ENCODE measurements at places on chromosomes 13 and 19.

DNA sequence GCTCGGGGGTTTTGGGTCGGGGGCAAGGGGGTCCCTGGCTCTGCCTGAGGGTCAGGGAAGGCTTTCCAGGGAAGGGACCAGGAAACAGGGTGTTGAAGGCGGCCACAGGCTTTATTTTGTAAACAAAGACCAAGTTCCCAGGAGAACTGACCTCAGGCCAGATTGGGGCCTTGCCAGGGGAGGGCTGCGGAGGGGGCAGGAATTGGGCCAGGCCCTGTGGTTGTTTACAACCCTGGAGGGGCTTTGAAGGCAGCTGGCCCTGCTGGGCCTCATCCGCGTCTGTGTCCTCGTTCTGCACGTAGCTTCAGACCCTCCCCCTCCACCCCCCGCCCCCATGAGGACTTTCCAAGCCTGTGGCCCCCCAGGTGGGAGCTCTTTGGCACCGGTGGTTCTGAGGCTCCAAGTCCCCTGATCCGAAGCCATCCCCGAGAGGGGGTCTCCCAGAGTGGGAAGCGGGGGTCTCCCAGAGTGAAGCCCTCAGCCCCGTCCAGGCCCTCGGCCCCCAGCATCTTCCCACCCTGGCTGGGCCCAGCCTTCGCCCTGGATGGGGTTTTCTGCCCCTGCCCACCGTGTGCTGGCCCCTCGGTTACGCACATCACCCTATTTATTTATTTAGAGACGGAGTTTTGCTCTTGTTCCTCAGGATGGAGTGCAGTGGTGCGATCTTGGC, 13.5 kb upstream of the BSG start:
- DNase-seq, result no peak

DNA sequence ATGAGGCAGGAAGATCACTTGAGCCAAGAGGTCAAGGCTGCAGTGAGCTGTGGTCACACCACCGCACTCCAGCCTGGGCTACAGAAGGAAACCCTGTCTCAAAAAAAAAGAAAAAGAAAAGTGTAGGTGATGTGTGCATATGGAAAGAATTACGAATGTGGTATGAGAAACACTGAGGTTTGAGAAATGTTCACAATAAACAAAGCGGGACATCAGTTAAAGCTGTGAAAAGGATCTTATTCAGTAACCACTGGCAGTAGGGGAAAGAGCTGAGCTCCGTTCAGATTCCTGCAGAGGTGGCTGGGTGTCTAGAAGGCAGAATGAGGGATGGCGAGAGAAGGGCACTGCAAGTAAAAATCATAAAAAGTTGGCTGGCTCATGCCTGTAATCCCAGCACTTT, 4.1 kb upstream of the IGSF23 start:
- DNase-seq, result no peak

DNA sequence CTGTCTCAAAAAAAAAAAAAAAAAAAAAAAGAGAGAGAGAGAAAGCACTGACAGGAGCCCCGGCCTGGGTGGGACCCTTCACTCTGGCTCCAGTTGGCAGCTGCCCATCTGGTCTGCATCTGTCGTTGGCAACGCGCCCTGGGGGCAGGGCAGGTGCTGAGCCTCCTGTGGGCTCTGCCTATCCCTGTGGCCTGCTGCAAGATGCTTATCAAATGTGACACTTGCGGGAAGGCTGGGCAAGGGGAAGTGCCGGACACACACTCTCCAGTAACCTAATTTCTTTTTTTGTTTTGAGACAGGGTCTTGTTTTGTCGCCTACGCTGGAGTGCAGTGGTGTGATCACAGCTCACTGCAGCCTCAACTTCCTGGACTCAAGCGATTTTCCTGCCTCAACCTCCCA, 10.7 kb upstream of the KPTN start:
- no peak for DNase-seq

DNA sequence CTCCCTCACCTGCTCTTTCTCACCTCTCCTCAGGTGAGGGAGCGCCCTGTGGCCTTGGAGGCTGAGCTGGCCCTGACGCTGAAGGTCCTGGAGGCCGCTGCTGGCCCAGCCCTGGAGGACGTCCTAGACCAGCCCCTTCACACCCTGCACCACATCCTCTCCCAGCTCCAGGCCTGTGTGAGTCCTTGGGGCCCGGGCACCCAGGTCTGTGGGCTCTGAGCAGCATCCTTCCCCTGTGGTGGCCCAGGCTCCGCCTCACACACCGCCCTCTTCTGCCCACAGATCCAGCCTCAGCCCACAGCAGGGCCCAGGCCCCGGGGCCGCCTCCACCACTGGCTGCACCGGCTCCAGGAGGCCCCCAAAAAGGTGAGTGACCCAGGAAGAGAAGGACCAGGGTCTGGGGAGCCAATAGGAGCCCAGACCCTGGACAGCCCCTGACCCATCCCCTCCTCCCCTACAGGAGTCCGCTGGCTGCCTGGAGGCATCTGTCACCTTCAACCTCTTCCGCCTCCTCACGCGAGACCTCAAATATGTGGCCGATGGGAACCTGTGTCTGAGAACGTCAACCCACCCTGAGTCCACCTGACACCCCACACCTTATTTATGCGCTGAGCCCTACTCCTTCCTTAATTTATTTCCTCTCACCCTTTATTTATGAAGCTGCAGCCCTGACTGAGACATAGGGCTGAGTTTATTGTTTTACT, 1.9 kb downstream of the IFNL1 start:
- DNase-seq, result peak; percentile 32

GRCh38 chr13:27988520-27988919, at the start of gene URAD:
Gene URAD (minus strand): TSS chr13:27988693. CDS start chr13:27988637, 56 bp downstream.
- no peak for DNase-seq

DNA sequence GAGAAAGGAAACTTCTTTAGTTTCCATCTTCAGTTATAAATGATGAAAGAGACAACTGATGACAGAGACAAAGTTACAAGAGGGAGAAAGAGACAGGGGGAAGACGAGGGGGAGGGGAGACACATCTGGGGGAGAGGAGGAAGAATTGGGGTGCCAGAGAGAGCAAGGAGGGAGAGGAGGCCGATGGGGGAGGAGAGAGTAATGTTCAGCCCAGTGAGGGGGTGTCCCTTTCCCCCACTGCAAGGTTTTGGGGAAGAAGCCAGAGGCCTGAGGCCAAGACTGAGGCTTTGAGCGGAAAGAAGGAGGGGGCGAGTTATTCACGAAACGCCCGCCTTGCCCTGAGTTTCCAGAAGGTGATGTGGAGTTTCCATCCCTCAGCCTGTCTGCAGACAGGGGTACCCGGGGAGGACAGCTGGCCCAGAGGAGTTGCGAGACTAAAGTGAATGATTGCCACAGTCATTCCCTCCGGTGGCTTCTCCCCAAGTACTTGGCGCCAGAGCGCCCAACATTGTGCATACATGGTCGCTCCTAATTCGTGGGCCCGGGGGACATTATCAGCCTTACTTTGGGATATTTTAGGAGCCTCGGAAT, 558 bp upstream of the PPAN start:
- peak; percentile 91 for DNase-seq

GRCh38 chr19:19329126-19329525, 8.5 kb downstream of the MAU2 start:
- no peak for DNase-seq

- DNase-seq, result no peak
Observed at GRCh38 chr13:93628136-93628797, 401.7 kb downstream of the GPC6 start.

- no peak for DNase-seq
Observed at GRCh38 chr19:53076984-53077383, 26.2 kb downstream of the ZNF160 start.

DNA sequence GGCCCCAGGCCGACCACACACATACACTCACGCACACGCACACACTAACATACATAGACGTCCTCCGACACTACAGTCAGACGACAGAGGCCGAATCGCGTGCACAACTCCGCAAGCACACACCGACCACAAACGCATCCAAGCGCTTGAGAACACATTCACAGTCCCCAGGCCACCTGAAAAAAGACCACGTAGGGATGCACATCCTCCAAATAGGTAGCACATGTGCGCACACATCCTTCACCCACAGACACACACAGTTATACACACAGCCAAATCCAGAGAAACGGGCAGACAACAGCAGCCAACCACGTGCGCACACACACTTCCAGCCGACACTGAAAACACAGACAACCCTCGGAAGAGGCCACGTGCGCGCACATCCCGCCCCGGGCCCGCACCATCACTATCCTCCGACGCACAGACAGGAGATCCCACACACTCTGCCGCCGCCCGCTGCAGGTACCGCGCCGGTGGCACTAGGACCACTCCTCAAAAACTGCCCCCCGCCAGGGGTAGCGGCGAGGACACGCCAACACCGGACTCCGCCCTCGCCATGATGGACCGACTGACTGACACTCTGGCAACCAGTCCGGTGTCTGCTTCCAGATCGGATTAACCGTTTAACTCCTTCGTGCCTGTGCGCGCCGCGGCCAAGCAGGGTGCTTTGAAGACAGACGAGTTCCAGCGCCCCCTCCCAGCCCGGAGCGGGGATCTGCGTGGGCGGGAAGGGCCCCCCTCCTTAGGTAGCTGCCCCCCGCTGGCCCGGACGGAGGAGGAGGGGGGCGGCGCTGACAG, 493 bp upstream of the PDE4A start:
- DNase-seq, result peak; percentile 63

DNA sequence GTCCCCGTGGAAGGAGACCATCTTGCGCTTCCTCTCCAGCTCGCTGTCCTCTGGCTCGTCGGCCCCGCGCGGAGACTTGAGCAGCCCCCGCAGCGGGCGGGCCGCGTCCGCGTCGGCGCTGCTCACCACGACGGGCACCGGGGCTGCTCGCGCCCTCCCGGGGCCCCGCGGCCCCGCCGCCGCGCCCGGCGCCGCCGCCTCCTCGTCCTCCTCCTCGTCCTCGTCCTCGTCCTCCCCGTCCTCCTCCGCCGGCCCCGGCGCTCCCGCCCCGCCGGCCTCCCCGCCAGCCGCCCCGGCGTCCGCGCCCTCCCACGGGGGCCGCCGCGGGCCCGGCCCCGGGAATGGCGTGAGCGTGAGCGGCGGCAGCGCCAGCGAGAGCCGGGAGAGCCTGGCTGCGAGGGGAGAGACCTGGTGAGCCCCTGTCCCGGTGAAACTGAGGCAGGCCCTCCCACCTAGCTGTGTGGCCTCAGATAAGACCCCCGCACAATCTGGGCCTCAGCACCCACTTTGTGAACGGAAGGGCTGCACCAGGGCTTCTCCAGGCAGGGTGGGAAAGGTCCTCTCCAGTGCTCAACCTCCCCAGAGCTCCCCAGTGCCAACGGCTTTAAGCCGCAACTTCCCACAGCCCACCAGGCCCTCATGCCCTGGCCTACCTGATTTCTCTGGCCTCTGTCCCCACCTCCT, 17.8 kb downstream of the LMTK3 start:
- DNase-seq, result no peak

DNA sequence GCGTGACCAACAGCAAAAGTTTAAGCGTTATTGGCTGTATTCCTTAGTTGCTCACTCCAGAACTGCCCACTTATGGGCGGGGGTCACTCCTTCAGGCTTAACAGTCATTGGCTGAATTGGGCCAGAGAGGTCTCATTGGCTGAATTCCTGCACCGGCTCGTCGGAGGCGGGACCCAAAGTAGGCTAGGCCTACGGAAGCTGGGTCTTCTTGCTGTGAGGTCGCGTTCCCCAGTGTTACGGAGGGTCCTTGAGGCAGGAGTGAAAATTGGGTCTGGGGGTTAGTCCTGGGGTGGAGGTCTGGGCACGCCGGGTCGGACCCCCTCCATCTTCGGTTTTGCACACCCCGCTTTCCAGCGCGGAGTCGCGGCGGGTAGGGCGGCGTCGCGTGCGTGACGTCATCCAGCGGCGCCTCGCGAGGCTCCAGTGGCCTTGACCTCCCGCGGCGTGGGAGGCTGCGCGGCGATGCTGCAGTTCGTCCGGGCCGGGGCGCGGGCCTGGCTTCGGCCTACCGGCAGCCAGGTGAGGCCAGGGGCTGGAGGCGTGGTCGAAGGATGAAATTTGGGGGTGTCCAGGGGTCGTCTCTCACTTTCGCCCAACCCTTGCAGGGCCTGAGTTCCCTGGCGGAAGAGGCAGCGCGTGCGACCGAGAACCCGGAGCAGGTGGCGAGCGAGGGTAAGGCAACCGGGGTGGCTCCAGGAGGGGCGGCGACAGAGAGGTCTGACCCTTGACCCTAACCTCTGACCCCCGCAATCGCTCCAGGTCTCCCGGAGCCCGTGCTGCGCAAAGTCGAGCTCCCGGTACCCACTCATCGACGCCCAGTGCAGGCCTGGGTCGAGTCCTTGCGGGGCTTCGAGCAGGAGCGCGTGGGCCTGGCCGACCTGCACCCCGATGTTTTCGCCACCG, at the start of gene MRPL4:
Gene MRPL4, plus strand, starts transcription at position 423 of the 903 bp plus-strand sequence. Its CDS starts 40 bp downstream, at position 463.
- peak; percentile 98 for DNase-seq

- no peak for DNase-seq
Observed at GRCh38 chr13:24060993-24061392, 99.5 kb upstream of the SPATA13 start.

GRCh38 chr19:42440357-42441048, 2.2 kb downstream of the CXCL17 start:
- DNase-seq, result peak; percentile 88

GRCh38 chr19:38012944-38013343, 105.9 kb downstream of the SIPA1L3 start:
- DNase-seq, result no peak

- no peak for DNase-seq
Observed at GRCh38 chr13:59979589-59979988, 184.1 kb downstream of the DIAPH3 start.

DNA sequence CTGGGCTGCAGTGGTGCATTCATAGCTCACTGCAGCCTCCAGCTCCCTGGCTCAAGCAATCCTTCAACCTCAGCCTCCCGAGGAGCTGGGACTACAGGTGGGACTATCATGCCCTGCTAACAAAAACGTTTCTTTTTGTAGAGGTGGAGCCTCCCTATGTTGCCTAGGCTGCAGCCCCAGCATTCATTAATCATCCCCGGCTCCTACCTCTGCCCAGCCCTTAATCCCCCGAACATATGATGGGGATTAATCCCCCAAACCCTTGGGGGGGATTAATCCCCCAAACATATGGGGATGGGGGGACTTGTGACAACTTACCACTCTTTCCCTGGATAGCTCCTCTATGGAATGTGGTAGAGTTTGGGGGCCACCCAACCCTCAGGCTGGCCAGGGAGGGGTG, 45.9 kb downstream of the SUGP2 start:
- no peak for DNase-seq

DNA sequence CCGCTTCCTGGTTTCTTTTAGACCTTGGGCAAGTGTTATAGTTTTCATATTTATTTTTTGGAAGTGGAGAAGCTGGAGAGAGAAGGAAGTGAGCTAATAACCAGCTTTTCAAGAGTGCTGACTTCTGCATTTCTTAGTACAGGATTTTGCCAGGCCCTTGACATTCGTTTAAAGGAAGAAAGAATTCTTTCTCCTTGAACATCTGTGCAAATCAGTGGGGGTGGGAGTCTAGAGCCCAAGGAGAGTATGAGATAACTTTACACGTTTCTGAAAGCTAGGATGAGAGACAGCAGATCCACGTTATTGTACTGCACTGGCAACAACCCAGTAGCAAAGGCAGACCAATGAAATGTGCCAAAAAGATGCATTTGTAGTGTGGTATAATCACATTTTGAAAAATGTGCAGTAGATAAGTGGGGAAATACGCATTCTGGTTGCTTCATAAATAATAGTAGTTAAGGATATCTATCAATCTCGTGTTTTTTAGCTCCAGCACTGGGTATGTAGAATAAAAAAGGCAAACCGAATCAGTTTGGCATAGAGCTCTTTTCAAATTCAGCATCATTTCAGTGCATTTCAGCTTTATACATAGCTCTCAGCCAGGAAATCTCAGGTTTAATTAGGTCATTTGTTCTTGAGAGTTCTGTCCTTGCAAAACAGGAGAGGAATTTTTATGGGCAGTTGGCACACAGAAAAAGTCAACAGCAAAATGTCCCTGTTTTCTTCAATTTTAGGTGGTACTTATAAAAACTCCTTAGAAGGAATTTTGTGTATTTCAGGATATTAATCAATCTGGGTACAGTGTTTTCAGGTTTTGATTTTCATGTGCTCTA, 4.3 kb downstream of the RNF113B start:
- DNase-seq, result no peak

Data from stimulated activated CD4-positive, alpha-beta T cell treated with anti-CD3 and anti-CD28 coated beads, Interleukin-15, amount 100 ng/mL, for 24 hours (primary cell).